Endodermal cell (in vitro differentiated cells): ENCODE measurements at places on chromosomes 5 and 9. TPM values are rescaled to one million over a fixed set of nuclear protein-coding genes. Genes with fewer than 3 reads are reported as not detected.

- no peaks in the 10 kb centered on the region for H3K4me1 ChIP-seq
- no peak overlapping the region for H3K4me3 ChIP-seq
- DNase-seq: no peak
- H3K27me3 ChIP-seq: no peaks in the 10 kb centered on the region
- H3K27ac ChIP-seq: no peak overlapping the region
Observed at GRCh38 chr9:18548456-18548855, 74.5 kb downstream of the ADAMTSL1 start.

Gene CHSY3
- 0.73 to 2.4 TPM (median 2.0 TPM) in 3 replicates for total RNA-seq

Gene IZUMO3
- total RNA-seq: not detected in 3 replicates

DNA sequence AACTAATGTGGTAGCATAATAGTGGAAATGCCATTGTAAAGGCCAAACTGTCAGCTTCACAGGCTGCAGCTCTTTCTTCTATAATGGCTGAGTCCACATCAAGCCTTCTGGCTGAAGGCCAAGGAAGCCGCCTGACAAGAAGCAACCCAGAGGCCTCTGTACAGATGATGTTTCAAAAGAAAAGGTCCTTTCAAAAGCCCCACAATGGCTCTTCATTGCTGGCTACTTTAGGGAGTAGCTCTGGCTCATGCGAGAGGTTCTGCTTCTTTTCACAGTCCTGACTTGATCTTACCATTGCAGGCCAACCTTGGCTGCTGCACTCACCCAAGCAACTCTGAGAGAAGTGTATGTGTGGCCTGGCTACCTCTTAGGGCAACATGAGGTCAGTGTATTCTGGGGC is 54.5 kb upstream of the EQTN start:
- peaks cover 53% of the 10 kb centered on the region for H3K27me3 ChIP-seq
- H3K4me3 ChIP-seq: no peak overlapping the region
- H3K36me3 ChIP-seq: no peaks in the 10 kb centered on the region
- H3K4me1 ChIP-seq: peaks cover 5% of the 10 kb centered on the region

DNA sequence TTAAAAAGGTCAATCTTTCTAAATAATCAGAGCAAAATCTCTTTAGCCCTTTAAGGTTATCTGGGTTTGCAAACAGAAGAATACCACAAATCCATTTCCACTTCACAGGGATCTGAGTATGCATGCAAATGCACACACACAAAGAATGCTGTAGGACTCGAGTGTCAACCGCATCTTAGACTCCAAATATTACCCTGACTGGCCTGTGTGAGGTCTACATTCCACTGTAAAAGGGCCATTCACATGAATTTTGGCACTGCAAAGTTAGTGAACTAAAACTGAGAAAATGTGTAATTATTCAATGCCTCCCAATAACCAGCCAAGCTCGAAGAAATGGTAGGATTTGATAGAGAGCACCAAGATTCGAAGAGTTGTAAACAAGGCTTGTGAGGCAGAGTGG is 199.9 kb downstream of the AGTPBP1 start:
- H3K4me3 ChIP-seq: no peak overlapping the region
- peaks cover 4% of the 10 kb centered on the region for H3K4me1 ChIP-seq
- no peak overlapping the region for H3K27ac ChIP-seq
- H3K36me3 ChIP-seq: no peaks in the 10 kb centered on the region

GRCh38 chr5:128406803-128407202 is 131.2 kb downstream of the FBN2 start:
- peaks cover 25% of the 10 kb centered on the region for H3K36me3 ChIP-seq
- peak overlapping the region; percentile 27 for H3K27ac ChIP-seq
- H3K4me3 ChIP-seq: no peak overlapping the region
- no peak for DNase-seq
- H3K27me3 ChIP-seq: no peaks in the 10 kb centered on the region
